ENCODE measurements at places on chromosomes 3 and 15.

DNA sequence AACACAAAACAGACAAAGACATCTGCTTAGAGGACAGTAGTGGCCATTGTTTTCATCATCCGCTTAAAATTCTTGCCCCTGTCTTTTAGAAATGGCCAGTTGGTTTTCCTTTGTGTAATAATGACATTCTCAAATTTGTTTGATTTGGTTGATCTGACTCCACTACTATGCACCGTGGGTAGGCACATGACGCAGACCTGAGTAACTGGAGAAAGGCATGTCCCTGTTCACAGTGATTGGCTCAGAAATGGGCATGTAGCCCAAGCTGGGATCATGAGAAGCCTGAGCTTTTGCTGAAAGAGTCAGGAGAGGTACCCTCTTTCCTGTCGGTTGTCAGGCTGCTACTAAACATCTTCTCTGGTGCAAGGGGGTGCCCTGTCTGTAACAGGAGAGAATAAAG lies 36.6 kb upstream of the MAGI1 start:
- DNase-seq: no peak

DNA sequence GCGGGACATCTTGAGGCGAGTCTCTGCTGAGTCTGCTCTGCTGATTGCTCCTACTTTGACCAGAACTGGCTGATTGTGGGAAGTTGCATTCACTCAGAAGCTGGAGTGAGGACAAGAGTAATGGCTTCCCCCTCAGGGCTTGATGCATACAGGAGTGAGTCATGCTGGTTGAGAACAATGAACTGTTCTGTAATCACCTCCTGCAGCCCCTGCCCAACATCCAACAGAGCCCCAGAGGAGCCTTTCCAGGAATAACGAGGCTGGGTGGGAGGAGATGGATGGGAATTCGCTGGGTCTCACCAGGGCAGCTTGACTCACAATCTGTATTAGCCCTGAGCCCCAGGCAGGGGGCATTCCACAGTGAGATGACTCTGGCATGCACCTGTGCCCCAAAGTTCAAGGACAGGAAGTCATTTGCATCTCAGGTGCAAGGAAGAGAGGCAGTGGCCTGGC lies 85.0 kb downstream of the RAB11A start:
- no peak for DNase-seq

DNA sequence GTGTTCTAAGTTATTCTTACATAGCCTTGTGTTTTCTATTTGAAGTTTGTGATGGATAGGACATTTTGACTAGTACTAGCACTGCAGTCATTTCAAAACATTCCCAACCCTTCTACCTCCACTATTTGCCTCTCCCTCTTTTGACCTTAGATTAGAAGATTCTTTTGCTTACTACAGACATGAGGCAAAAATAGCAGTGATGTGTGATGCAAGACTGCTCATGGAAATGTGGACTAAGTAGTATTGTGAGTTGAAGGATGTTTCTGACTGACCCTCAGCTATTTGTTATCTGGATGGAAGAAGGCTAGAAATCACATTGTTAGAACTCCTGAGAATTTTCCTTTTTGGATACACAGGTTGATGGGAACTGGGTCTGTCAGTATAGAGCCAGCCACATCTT lies 45.9 kb downstream of the ATP2C1 start:
- no peak for DNase-seq

GRCh38 chr3:100209948-100210771 lies 50.6 kb upstream of the TBC1D23 start:
- DNase-seq: peak; percentile 42

DNA sequence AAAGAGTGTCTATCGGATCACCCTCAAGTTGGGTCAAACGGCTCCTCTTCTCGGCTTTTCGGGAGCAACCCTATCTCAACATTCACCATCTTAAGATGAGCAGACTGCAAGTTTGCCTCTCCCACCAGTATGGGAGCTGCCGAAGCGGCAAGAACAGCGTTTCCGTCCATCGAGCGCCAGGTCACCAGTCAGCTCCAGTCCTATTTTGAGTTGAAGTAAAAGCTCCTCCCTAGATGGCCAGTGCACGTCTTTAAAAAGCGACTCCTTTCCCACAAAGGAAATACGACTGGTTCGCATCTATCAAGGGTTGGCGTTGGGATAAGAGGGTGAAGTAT lies 369 bp upstream of the U2SURP start:
- DNase-seq: peak; percentile 76

DNA sequence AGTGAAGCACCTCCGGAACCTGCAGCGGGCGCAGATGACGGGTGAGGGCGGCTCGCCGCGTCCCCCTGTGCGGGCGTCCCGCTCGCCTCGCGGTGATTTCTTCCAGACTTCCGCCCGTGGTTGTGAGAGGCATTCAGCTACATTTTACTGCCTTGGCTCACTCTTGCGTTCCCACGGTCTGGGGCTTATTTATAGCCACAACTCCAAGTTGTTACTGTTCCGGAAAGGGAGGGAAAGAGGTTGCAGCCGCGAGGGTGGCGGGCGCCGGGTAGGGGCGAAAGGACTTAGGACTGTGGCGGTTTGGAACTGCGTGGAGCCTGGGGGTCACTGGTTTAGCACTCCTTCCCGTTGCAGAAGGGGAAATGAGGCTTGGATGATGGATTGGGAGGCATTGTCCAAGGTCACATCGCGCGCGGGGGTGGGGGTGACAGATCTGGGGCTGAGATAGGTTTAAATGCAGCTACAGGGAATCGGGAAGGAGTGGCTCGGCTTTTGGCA lies 1.1 kb downstream of the HES1 start:
- no peak for DNase-seq

- no peak for DNase-seq
Measured at GRCh38 chr3:24493746-24494617, 668 bp downstream of the THRB start.

- DNase-seq: no peak
Measured at GRCh38 chr3:179732661-179733348, 80.0 kb downstream of the USP13 start.

DNA sequence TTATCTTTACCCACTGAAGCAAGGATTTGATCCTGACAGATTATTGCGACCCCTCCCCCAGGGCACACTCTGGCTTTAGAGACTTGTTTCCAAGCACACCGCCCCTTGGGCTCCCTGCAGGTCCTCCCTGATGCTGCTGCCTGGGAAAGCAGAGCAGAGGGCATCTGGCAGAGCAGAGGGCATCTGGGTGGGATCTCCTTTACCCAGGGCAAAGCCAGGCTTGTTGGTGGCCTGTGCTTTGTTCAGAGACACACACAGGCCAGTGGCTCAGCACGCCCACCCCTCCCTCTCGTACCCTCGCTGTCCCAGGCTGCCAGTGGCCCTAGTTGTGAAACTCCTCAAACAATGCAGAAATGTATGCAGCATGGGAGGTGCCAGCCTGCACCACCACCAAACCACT lies 4.8 kb downstream of the KLF13 start:
- DNase-seq: no peak

GRCh38 chr3:94734206-94734605 lies 671.3 kb downstream of the NSUN3 start:
- DNase-seq: no peak

DNA sequence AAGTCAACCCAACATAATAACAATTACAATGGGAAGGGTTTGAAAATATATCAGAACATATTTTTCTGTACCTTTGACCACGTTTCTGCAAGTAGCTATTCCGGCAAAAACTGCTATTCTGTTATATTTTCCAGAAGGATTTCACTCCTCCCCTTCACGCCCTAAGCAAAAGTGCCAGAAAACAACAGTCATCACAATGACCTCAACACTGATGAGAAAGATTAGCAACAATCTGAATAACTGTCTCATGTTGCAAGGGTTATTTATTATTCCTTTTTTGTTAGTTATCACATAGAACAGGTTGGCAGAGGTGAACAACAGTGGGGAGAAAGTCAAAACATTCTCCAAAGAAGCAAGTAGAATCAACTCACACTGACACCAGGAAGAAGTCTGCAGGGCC lies 269.4 kb upstream of the ARRDC4 start:
- no peak for DNase-seq

DNA sequence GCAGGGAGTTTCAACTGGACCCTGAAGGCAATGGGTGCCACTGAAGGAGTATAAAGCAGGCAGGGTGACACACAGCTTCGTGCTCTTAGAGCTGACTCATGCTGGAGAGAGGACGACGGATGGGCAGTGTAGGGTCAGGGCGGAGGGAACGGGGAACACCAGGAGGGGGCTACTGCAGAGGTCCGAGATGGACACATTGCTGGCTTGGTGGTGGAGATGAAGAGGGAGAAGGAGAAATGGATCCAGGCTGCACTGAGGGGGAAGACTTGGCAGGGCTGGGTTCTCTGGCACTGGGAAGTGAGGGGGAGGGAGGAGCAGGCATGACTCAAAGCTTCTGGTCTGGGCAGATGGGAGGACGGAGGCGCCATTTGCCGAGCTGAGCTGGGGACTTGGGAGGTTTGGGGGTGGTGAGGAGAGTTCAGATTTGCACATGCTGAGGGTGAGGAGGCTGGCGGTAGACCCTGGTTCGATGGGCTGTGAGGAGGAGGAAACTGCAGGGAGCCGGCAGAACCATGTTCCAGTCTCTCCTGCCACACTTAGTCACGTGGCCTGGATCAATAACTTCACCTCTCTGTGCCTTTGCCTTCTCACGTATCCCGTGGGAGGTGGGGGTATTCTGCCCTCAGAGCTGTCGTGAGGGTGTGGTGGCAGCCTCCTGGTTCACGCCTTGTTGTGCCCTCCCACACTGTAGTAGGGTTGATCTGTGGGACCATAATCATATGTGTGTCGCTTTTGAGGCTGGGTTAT lies 4.6 kb upstream of the KCTD6 start:
- no peak for DNase-seq

DNA sequence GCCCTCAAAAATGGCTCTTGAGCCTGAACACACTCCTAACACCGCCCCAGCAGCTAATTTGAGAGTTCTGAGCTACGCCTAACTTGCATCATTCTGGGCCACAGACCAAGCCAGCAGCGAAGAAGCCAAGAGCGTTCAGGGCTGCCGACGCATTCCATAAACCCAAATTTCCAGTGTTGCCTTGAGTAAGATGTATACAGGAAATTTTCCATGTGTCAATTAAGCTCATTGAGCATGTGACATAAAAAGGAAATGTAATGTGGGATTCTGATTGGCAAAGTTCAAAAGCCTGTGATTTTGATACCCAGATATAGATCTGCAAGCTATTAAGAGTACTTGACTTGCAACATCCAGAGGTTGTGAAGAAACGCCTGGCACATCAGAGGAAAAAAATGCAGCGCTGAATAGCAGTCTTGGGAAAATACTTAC lies 148.6 kb upstream of the NR2F2 start:
- DNase-seq: no peak

DNA sequence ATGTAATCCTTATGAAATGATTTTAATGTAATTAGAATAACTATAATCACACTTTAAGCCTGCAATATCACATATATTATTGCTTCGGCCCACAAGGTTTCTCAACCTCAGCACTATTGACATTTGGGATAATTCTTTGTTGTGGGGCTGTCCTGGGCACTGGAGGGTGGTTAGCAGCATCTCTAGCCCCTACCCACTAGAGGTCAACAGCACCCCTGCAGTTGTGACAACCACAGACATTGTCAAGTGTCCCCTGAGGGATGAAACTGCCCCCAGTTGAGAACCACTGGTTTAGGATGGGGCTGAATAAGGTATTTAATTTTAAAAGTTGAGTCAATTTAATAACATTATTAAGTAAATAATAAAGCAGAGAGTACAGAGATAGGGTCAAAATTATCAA lies 6.4 kb upstream of the ABHD2 start:
- DNase-seq: no peak

DNA sequence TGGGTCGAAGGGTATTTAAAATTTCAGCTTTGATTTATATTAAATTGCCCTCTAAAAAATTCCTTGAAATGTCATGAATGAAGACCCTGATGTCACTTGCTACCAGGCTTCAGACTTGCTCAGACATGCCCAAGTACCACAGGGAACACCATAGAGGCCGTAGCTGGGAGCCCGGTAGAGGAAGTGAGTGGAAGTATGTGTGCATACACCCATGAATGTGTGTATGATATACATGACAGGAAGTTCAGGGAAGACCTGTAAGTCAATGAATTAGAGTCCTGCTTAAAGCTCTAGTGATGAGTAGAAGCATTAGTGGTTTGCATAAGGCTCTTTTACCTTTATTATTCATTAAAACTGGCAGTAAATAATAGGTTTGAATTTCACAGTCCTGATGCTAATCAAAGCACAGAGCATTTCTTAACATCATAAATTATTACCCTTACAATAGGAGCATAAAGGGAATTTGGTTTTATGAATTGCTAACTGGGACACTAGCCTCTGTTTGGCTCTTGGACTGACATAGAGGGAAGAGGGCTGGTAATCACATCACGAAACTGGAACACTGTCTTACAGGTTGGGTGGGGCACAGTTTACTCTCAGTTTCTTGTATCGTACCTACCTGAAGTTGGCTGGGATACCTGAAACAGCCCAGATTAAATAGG lies 144.4 kb downstream of the CHST2 start:
- DNase-seq: no peak

- DNase-seq: no peak
Measured at GRCh38 chr3:104198131-104198530, 1168.6 kb upstream of the ALCAM start.

- no peak for DNase-seq
Measured at GRCh38 chr3:15576475-15576874, 24.9 kb downstream of the HACL1 start.

DNA sequence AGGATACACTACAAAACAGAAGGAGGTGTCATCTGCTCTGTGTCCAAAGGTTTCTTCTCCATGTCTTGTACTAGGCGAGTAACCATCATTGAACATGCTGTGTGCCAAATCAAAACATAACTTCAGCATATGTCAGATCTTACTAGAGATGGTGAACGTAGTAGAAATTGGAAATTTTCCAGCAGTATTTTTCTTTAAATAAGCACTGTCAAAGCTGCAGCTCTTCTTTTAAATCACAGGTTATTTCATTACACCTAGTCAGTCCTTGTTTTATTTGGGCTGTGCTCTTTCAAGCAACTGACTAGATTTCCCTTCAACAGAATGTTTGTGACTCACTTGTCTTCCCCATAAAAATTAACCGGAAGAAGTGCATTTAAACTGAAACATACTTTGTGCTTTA lies 46.5 kb downstream of the MSL2 start:
- peak; percentile 45 for DNase-seq

DNA sequence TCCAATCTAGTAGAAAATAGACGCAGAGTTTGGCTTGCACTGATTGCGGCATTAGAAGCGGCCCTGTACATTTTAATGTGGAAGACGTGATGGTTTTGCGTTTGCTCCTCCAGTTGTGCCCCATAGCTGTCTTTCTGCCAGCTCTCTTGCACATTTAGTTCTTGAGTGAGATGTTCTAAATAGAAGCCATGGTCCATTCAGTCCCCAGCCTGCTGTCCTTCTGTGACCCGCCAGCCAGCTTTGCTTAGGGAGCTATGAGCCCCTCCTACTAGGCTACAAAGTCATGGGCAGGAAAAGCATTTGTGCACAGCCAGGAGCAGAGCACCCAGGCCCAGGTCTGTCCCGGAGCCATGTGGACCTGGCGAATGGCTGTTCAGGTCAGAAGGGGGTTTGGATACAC lies 50.3 kb downstream of the APBA2 start:
- no peak for DNase-seq
